ENCODE measurements at places on chromosomes 11 and 22. TPM values are rescaled to one million over a fixed set of nuclear protein-coding genes. Genes with fewer than 3 reads are reported as not detected.

OR51D1 gene
- polyA plus RNA-seq = not detected

DERL3 gene
- 4.9 TPM for polyA plus RNA-seq

TAF6L gene
- 32.9 TPM for polyA plus RNA-seq

VPREB1 gene
- 0.68 TPM for polyA plus RNA-seq

DNA sequence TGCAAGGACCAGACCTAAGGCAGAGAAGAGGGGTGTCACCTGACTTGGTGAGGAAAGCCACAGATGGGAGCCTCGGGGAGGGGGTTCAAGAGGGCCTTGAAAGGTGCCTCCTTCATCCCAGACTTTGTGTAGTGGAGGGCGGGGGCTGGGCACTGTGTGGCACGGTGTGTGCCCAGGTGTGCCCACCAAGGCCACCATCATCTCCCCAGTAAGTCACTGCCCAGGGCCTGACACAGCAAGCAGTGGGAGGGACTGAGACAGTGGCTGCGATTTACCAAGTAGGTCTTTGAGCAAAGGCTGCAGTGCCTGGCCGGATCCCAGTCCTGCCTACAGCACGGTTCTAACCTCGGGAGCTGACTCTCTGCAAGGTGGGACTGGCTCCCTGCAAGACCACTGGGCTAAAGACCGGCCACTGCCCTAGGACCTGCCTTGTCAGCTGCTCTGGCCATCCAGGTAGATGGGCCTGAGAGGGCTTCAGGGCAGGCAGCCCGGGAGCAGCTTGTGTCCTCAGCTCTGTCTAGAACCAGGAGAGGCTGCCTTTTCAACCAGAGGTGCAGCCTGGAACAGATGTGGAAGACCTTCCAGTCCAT lies 1.4 kb downstream of the OSM start:
- DNase-seq = no peak

DNA sequence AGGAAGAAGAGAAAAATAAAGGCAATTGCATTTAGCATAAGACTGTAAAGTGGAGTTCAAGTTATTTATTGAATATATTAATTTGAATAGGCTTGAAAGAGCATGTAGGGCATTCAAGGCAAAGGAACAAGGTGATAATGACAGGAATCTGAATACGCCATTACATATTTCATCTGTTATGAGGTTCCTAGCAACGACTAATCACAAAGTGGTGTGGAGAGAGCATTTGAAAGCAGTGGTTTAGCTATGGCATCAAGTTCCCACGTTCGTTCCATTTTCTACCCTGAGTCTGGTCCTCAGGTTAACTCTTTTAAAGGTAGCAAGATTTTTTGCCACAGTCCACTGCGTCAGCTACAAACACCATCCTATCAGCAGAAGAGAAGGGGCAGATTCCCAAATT lies 59.4 kb downstream of the CNTN5 start:
- DNase-seq = no peak

DNA sequence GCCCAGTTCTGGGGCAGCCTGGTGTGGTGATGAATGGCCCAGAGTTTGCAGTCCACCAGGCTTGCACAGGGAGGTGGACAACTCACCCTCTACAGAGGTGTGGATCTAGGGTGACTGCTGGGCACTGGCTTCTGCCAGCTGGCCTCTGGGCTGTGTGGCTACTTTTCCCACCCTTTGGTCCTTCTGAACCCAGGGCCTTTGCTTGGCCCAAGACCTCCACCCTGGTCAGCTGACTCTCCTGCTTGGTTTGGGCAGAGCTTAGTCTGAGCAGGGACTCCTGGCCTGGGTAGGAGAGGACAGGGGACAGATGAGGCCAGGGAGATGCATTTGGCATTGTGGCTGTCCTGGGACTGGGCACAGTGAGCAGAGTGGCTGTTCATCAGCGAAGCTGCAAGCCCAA lies 83.0 kb upstream of the SHANK2 start:
- no peak for DNase-seq

- no peak for DNase-seq
Measured at GRCh38 chr11:124153821-124154220, 29.3 kb upstream of the OR10D3 start.

GRCh38 chr11:64165842-64166635 lies at the start of gene MACROD1:
TSS of gene MACROD1 (minus strand) at chr11:64166113. CDS start at chr11:64165994, 119 bp downstream.
- DNase-seq = peak; percentile 60

GRCh38 chr11:118696673-118697226 lies 17.3 kb upstream of the TREH start:
- no peak for DNase-seq

DNA sequence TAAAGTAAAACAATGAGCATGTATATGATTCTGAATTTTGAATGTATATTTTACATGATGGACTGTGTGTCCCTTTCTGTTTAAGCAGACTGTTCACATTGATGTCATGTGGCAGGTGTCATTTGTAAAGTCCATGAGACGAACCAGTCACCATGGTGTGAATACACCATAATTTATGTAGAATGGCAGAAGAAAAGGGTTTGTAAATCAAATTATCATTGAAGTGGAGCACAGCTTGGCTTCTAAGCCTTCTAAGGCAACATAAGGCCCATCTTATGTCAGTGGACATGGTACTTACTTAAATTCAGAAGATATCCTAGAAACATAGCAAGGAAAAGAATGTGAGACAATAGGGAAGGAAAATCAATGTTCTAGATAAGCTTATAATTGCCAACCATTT lies 4.4 kb downstream of the MAP6 start:
- DNase-seq = no peak

DNA sequence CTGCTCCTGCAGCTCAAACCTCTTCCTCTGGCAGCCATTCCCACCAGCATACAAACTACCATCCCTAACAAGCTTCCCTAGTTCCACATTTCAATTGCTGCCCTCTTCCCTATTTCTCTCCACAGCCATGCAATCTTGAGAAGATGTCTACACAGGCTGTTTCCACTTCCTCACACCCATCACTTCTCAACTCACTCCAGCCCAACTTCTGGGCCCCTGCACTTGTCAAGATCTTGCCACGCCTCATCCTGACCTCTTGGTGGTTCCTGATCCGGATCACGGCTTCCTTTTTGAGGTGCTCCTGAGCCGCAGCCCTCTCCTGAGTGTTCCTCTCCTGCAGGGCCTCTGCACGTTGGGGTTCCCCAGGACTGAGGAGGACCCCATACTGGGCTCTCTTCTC lies 22.6 kb downstream of the RPL27A start:
- no peak for DNase-seq
